ENCODE measurements at places on chromosomes 16 and 17. TPM values are rescaled to one million over a fixed set of nuclear protein-coding genes. Genes with fewer than 3 reads are reported as not detected.

Gene SMURF2
- total RNA-seq, result 14.6 TPM

Gene ACSM2B
- not detected for total RNA-seq

Gene VAT1L
- total RNA-seq, result not detected

Gene CCL22
- 0.10 TPM for total RNA-seq

Gene SLC6A2
- total RNA-seq, result not detected

Gene KRTAP2-2
- not detected for total RNA-seq

- H3K27me3 ChIP-seq, result peaks cover 31% of the 10 kb centered on the region
- DNase-seq, result peak; percentile 41
- no peak within 1 kb of the TSS for H3K4me3 ChIP-seq
- no peak within 1 kb of the TSS for H3K27ac ChIP-seq
Observed at GRCh38 chr17:75587675-75588595, at the start of gene MYO15B. MYO15B (plus strand) TSS chr17:75587800; CDS start chr17:75588058, 258 bp downstream.

DNA sequence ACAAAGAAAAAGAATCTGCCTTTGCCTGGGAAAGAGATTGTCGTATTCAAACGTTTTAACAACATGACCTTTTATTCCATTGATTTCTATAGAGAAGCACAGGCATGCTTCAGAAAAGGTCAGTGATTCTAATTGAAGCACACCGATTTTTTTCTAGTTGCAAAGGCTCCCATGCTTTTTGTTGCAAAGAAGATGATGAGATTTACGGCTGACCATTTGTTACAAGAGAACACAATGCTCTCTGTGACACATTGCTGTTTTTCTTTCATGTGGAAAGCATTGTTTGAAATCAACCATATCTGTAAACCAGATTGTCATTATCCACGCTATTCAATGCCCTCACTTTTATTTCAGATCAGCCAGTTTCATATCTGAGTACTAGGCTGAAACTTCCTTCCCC lies 99.8 kb downstream of the NLK start:
- no peak overlapping the region for H3K27ac ChIP-seq
- H3K27me3 ChIP-seq, result no peaks in the 10 kb centered on the region
- H3K4me3 ChIP-seq, result no peak overlapping the region
- no peak for DNase-seq
- no peaks in the 10 kb centered on the region for H3K36me3 ChIP-seq
- no peaks in the 10 kb centered on the region for H3K4me1 ChIP-seq

DNA sequence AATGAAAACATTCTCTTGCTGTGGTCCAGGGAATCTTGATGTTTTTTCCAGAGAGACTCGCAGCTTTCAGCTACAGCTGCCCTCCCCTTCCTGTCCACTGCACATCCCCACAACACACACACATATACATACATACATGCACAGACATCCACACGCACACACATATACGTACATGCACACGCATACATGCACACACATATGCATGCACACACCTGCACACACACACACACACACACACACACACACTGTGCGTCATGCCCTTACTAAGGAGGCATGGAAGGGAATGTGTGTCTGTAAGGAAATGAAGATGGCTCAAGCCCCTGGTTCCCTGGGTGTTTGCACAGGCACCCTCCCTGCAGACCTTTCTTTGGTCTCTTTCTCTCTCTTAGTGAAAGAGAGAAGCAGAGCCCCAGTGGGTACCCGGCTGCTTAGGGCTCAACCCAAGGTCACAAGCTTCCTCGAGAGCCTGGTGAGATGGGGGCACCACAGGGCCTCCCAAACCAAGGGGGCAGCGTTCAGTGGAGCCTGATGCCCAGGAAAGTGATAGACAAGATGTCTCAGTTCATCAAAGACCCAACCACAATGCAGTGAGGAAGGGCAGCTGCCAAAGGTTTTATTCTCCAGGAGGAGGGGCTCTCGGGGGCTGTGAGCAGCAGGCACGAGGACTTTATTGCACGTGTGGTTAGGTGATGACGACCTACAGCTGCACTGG lies 33.3 kb downstream of the TNFRSF13B start:
- no peak for DNase-seq
- H3K27ac ChIP-seq, result no peak overlapping the region

DNA sequence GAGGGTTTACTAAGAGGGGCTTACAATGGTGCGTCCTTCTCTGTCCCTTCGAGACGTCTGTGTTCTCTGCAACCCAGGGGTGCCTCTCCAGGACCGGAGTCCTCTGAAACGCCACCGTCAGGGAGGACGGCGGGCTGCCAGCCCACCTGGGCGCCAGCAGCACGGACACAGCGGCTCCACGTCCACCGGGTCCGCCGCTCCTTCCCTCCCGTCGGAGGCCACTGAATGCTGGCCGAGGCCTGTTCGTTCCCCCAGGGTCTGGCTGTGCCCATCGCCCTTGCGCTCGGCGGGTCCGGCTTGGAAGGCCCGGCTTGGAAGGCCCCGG lies 403 bp downstream of the TEPSIN start:
- no peak overlapping the region for H3K27ac ChIP-seq
- no peaks in the 10 kb centered on the region for H3K27me3 ChIP-seq
- H3K36me3 ChIP-seq, result peaks cover 13% of the 10 kb centered on the region
- DNase-seq, result no peak
- peak overlapping the region; percentile 84 for H3K4me3 ChIP-seq
- H3K4me1 ChIP-seq, result peaks cover 41% of the 10 kb centered on the region

DNA sequence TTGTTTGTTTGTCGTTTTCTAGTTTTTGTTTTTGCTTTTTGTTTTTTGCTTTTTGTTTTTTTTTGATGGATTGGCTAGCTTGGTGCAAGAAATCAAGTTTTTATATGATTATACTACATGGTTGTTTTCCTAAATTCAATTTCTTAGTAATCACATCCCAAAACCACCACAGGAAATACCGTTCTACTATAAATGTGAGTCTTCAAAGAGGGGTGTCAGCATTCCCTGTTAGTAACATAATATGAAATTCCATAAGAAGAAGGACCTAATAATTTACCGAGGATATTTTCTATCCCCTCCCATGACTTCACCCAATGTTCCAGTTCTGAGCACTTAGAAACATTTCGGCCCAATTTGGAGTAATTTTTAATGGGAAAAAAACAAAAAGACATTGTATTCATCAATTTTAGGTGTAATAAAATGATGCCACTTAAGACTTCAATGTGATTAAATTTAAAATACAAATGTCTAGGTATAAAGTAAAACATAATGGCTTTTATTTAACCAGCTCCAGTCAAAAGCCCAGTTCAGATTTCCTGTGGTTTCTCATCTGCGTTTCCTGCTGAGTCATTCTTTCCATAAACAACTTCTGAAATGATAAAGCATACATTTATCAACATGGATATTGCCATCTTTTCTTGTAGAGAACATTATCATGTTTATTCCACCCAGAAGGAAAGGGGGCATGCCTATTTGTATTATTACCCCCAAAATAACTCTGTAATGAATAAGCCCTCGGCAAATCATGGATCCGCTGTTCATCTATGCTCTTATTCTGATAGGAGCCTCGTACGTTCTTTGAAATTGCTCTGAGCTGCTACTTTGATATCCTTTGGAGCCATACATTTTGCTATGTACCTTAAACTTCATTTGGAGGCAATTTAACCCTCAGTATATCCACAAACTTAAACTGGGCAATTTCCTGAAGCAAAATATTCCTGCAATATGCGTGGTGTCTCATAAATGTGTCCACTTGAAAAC lies 28.1 kb downstream of the HSBP1 start:
- H3K27me3 ChIP-seq, result peaks cover 40% of the 10 kb centered on the region
- no peak overlapping the region for H3K27ac ChIP-seq
- no peaks in the 10 kb centered on the region for H3K36me3 ChIP-seq
- no peak for DNase-seq
- peaks cover 25% of the 10 kb centered on the region for H3K4me1 ChIP-seq

DNA sequence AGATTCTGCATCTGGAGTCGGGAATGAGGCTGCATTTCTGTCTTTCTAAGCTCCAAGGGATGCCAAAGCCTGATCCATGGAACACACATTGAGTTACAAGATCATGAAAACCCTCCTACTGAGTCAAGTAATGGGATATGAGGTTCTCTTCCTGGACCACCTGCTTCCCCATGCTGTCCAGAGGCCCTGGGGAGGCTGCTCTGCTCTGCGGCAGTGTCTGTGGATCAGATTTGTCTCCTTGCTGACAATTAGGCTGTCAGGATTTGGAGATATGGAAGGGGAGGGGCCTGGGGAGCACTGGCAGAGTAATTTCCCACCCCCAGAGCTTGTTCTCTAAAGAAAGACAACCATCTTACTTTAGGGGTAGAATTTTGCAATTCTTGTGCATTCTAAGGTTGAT lies 33.0 kb downstream of the C16orf95 start:
- peaks cover 5% of the 10 kb centered on the region for H3K36me3 ChIP-seq
- no peak for DNase-seq
- no peak overlapping the region for H3K4me3 ChIP-seq
- H3K4me1 ChIP-seq, result no peaks in the 10 kb centered on the region
- no peaks in the 10 kb centered on the region for H3K27me3 ChIP-seq

- no peak overlapping the region for H3K4me3 ChIP-seq
- H3K27ac ChIP-seq, result no peak overlapping the region
- no peaks in the 10 kb centered on the region for H3K36me3 ChIP-seq
- no peaks in the 10 kb centered on the region for H3K4me1 ChIP-seq
- peaks cover 13% of the 10 kb centered on the region for H3K27me3 ChIP-seq
Observed at GRCh38 chr16:84247844-84248243, 8.0 kb upstream of the KCNG4 start.
